ENCODE measurements at places on chromosomes 6 and 20.

GRCh38 chr6:127686084-127686483 lies 109.1 kb downstream of the C6orf58 start:
- DNase-seq, result no peak

- no peak for DNase-seq
Observed at GRCh38 chr6:112331306-112331705, 15.8 kb upstream of the RFPL4B start.

DNA sequence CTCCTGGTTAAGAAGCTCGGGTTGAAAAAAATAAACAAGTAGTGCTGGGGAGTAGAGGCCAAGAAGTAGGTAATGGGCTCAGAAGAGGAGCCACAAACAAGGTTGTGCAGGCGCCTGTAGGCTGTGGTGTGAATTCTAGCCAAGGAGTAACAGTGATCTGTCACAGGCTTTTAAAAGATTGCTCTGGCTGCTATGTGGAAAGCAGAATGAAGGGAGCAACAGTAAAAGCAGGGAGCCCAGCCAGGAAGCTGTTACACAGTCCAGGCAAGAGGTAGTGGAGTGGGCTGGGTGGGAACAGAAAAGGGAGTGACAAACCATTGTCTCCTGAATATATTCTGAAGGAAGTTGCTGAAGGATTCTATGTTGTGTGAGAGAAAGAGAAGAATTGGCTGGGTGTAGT lies 2.0 kb downstream of the HFE start:
- no peak for DNase-seq

GRCh38 chr6:20875369-20875963 lies 341.2 kb downstream of the CDKAL1 start:
- DNase-seq, result no peak

- DNase-seq, result no peak
Observed at GRCh38 chr6:146864300-146864699, 265.5 kb downstream of the ADGB start.

DNA sequence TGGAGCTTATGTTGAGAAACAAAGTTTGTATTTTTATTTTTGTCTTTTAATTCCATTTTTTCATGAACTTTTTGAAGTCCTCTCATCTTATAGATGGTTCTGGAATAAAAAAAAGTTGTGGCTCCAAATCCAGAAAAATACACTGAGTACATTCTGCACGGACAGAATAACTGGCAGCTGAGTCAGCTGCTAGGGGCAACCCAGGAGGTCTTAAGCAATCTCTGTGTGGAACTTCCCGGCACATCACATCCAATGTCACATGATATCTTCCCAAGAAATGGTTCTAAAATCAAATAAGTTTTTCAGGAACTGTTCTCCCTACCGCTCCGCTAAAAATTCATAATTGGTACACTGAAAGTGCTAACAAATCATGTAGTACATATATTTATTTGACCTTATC lies 29.8 kb downstream of the SLC13A3 start:
- DNase-seq, result no peak

DNA sequence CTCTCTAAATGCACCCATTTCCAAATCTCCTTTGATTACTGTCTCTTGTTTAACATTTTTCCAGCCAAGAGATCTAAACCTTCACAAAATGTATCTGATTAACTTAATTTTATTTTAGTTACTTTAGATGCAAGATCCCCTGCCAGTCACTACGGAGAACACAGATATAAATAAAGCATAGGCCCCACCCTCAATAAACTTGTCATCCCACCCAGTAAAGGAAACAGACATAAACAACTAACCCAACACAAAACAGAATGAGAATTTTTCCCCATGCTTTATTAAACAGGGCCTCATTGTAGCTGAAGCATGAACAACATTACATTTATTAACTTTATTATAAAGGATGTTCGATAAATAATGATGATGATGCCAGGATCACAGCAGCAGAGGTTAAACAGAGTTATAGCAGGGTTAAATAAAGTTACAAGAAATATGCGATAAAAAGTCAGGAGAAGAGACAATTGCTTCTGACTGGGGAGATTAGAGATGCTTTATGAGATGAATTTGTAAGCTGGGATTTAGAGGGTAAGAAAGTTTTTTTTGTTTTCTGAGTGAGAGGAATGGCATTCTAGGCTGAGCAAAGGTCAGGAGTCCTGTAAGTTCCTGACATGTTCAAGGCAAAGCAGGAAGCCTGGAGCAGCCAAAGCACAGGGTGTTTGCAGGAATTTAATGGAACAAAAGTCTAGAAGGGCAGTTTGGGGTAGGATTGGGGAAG lies 41.1 kb downstream of the TFAP2A start:
- DNase-seq, result no peak

DNA sequence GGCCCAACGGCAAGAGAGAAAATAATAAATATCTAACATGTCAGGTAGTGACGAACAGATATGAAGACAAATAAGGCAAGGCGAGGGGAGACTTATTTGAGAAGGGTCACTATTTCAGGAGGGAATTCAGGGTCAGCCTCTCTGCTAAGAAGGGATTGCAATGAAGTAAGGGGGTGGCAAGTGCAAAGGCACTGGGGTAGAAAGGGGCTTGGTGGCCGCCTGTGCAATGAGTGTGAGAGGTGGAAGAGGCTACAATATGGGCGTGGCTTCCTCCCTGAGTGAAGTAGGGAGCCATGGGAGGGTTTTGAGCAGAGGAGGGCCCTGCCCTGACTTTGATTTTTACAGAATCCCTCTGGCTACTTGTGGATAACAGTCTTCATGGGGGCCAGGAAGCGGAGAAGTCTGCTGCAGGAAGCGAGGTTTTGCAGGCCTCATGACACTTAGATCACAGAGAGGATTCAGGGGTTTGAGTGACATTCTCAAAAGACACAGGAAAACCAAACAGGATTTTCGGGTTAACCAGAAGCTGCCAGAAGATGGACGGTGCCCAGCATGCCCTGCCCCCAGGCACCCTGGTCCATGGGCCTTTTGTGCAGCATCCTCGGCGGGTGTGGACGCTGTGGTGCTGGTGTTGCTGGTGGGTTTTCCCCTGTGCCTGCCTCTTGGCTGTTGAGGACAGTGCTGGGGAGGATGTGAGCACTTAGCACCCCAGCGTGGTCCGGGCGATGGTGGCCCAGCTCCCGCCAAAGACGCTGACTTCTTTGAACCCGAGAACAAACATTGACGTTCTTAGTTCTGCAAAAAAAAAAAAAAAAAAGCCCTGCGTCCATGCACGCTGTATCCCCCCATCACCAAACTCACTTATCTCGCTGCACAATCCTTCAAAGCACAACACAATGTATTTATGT lies 124.2 kb upstream of the PTPN1 start:
- no peak for DNase-seq

DNA sequence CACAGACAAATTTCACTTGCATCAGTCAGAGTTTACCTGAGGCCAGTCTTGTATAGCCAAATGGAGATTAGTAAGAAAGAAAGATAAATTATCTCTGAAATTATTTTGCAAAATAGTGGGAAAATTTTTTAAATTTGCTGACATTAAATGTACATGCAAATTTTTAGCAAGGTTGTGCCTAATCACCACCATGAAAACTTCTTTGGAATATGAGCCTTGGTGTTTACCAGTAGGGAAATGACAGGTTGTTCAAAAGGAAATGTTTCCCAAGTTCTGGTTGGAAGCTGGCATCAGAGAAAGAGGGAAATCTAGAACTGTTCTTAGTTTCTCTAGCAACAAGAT lies 34.4 kb upstream of the LOC128125822 start:
- no peak for DNase-seq

DNA sequence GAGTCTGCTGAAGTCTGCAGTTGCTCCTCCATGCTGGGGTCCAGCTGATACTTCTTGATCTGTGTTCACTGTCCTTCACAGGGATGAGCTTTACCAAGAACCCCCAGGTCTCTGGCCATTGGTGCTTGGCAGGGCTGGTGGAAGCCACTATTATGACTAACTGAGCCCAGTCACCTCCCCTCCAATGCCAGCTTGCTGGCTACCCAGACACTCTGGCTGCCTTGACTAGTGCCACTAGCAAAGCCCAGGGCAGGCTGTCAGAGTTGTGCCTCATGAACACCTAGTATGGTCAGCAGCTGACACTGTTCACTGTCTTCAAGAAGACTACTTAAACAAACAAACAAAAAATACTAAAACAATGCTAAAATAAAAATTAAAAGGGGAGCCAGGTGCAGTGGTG lies 8.8 kb downstream of the ASIP start:
- no peak for DNase-seq

- no peak for DNase-seq
Observed at GRCh38 chr6:168280020-168280898, 39.3 kb downstream of the DACT2 start.

DNA sequence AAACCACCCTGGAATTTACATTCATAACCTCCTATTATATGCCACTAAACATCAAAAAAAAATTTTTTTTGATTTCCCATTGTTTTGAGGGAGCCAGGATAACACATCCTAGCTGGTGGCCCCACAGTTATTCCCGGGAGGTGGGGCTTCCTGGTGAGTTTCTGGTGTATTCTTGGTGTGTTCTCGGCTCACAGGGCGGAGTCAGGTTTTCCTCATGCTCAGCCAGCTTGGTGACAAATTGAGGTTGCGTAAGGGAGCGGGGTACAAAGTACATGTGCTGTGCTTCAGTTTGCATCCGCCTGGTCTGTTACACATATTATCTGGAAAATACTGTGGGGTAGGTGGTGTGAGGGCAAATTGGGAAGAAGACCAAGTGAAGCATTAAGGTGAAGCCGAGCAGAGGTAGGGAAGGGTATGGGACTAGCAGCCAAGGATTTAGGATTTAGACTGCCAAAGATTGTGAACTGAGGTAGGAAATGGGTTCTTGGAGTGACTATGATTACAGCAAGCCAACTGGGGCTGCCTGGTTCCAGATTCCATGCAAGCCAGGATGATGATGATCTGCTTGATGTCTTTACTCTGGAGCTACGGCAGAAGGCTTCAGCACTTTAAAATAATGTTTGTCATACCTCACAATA lies 46.2 kb upstream of the EEF1A1 start:
- no peak for DNase-seq

GRCh38 chr6:96304997-96305396 lies 216.6 kb upstream of the UFL1 start:
- no peak for DNase-seq

GRCh38 chr20:41983159-41983558 lies 365.0 kb upstream of the CHD6 start:
- DNase-seq, result no peak
